ENCODE measurements at places on chromosomes 2 and 18.

DNA sequence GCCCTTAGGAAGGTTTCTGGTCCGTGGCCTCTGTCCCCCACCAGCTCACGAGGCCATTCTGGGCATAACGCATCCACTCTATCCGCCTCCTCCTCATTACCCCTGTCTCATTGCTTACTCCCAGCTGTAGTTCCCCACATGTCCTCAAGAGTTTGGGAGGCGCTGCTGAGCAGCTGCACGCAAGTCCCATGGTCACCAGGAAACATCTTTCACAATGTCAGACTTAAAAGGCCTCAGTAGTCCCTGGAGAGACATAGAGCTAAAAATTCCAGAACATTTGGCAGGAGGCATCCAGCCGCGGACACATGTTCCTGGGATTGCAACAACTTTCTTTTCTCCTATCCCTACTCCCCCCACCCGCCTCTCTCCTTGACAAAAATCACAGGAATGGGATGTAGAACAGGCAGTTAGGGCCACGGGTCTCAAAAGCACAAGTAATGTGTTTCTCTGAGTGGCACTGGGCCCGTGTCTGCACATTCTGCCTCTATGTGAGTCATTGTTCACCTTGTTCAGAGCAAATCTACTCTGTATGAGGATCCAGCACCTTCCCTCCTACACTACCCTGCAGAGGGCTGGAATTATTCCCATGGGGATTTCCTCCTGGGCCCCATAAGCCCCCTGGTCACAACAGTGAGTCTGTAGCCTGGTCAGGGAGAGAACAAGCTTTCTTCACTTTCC, 8.1 kb downstream of the LBH start:
- DNase-seq: peak; percentile 19

DNA sequence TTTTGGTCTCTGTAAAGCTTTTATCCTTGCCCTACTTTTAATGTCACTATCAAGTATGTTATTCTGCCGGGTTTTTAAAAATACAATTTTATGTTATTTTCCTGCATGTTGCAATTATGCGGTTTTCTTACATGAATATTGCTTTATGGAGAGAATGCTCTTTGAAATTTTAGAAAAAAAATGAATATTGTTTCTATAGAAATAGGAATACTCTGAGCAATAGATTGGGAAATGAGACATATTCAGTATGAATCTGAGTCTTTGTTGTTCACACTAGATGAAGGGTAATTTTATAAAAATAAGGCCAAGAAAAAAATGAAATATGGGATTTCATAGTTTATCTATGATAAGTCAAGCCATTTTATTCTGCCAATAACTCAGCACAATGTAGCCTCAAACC, 142.2 kb upstream of the DTNA start:
- DNase-seq: no peak

DNA sequence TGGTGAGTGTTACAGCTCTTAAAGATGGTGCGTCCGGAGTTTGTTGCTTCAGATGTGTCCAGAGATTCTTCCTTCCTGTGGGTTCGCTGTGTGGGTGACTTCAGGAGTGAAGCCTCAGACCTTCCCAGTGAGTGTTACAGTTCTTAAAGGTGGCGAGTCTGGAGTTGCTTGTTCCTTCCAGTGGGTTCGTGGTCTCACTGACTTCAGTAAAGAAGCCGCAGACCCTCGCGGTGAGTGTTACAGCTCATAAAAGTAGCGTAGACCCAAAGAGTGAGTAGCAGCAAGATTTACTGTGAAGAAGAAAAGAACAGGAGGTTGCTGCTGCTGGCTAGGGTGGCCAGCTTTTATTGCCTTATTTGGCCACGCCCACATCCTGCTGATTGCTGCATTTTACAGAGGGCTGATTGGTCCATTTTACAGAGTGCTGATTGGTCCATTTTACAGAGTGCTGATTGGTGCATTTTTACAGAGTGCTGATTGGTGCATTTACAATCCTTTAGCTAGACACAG, 34.0 kb upstream of the SPTBN1 start:
- no peak for DNase-seq

GRCh38 chr2:121297217-121297830, 12.3 kb upstream of the TFCP2L1 start:
- peak; percentile 78 for DNase-seq

DNA sequence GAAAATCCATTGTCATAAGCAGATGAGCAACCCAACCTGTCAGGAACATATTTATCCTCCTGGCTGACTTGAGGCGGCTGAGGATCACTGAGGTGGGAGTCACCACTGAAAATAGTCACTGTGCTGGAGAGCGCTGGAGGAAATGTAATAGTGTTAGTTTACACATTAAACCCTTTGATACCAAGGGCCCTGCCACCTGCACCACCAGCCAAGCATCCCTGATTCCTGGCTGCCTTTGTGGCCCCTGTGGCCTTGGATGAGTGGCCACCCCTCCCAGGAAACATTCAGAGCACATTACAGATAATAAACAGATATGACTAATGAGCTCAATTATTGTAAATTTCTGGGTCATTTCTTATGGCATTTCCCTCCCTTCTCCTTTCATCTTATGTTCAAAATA, 105.9 kb downstream of the LYPD1 start:
- DNase-seq: no peak

DNA sequence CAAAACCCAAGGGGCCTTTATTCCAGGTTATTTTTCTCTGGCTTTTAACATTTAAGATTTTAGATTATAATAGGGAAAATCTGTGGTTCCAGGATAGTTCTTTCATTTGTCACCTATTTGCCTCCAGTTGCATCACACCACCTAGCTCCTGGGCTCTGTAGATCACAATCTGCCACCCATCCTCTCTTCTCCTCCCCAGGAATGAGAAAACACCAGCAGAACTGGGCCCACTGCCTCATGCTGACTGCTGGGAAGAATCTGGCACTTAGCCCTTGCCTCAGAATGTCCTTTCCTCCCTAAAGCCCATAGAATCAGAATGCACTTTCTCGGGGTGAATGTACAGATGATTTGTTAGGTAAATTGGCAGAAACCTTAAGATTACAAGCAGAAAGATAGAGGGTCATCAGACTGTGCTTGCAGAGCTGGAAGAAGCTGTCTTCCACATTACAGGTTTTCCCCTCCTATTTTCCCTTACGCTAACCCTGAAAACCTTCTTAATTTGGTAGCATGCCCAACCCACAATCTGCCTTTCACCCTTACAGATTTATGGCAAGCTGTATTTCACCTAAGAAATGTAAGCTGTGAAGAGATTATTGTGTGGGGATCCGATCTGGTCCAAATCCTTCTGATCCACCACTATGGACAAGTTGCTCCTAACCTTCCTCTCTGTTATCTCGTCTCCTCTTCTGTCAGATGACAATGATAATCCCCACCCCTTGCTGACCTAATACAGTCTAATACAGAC, 72.6 kb downstream of the LRRC30 start:
- no peak for DNase-seq

DNA sequence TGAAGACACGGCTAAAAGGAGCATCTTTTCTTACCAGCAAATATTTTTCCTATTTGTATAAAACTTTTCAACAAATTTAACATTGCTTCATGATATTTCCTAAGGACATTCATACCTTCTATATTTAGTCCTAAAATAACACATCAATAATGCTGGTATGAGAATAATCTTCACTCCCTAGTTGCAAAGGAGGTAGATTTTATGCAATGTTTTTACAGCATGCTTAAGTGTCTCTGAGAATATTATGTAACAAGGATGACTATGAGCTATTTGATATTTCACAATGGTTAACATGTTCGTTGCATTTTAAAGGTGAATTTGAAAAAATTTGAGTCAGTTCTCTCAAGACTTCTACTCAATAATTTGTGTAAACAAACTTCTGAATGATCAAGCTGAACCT, 506.7 kb downstream of the NUP35 start:
- no peak for DNase-seq

GRCh38 chr2:123839326-123839725, 185.8 kb upstream of the CNTNAP5 start:
- DNase-seq: no peak

DNA sequence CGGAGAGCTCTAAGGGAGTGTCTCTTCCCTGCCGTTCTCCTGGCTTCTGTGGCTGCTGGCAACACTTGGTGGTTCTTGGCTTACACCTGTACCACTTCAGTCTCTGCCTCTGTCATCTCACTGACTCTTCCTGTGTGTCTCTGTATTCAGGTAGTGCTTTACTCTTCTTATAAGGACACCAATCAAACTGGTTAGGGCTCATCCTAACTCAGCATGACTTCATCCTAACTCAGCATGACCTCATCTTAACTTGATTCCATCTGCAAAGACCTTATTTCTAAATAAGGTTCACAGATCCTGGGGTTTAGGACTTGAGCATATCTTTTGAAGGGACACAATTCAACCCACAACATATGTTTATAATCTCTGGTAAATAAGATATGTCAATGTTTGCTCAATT, 51.6 kb upstream of the DSEL start:
- DNase-seq: no peak

- DNase-seq: no peak
Observed at GRCh38 chr2:11710210-11710609, 36.2 kb upstream of the LPIN1 start.

DNA sequence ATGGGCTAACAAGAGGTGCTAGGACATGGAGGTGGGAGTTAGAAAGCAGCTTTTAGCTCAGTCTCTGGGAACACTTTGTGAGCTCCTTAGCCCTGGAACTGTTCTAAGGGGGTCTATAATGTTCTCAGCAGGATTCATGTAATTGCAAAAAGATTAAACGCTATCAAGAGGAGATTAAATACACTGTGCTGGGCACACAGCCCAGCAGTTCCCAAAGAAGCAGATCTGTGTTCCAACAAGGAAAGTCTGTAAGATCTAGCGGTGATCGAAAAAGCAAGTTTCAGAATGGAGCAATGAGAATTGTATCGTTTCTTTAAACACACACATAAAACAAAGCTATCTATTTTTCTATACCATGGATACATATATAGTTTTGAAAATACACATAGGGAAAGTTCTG, 2.4 kb upstream of the ARID5A start:
- DNase-seq: no peak

DNA sequence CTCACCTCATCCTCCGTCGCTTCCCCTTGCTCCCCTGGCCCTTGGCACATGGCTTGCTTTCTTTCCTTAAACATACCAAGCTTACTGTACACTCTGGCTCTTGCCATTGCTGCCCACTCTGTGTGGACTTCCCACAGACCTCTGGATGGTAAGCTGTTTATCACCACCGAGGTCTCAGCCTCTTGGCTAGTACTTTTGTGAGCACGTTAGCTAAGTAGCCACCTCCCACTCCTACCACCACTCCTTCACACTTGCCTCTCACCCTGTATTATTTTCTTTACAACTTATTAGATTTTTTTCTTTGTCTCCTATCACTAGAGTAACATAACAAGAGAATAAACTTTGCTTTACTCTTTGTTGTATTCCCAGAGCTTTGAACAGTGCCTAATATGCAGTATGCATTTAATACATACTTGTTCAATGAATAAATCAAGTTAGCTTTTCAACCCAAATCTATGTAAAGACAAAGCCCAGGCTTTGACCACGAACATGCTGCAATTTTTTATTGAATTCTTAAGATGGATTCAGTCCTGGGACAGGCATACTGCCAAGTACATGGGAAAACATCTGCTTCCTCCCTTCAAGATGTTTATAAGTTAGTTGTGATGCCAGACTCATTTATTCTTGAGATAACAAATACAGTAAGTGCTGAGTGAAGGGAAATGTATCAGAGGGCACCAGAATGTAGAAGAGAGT, 25.0 kb upstream of the MSGN1 start:
- no peak for DNase-seq

GRCh38 chr2:216554755-216555154, 56.1 kb downstream of the RPL37A start:
- DNase-seq: peak; percentile 43

GRCh38 chr2:16218625-16219024, 278.3 kb downstream of the MYCN start:
- DNase-seq: peak; percentile 54

GRCh38 chr2:23411752-23412431, 26.9 kb downstream of the KLHL29 start:
- no peak for DNase-seq

DNA sequence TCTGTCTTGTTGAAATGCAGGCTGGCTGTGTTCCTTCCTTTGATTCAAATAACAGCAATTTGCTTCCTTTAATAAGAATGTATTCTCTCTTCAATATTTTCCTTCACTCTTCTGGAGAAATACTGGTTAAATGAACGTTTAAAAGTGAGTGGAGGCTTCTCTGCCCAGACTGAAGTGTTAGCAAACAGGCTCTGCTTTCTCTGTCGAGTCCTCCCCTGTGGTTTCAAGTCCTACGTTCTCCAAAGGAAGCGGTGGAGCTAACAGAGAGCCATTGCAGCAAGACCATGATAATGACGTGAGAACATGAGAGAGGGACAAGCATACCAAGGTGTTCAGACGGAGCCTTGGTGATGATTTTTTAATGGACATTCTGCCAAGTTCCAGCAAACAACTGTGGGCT, 26.2 kb upstream of the PID1 start:
- DNase-seq: no peak

GRCh38 chr18:27010784-27011183, 145.3 kb upstream of the AQP4 start:
- no peak for DNase-seq

- no peak for DNase-seq
Observed at GRCh38 chr2:72883356-72883962, 3.7 kb upstream of the SPR start.

DNA sequence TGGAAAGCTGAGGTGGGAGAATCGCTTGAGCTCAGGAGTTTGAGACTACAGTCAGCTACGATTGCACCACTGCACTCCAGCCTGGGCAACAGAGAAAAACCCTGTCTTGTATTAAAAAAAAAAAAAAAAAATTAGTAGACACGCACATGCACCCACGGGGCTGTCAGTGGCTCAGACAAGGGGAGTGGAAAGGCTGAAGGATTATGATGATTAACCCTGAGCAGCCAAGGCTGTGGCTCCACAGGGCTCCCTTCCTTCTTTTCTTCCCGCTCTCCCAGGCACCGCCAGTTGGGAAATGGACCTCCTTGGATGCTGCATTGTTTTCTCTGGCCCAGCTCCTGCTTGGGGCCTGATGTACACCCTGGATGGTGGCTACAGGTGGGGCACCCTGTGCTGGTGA, 49.0 kb upstream of the RAB6C start:
- DNase-seq: no peak

- DNase-seq: no peak
Observed at GRCh38 chr2:130963849-130964793, 127.4 kb downstream of the ARHGEF4 start.

- no peak for DNase-seq
Observed at GRCh38 chr2:229815858-229816257, 101.5 kb upstream of the DNER start.

DNA sequence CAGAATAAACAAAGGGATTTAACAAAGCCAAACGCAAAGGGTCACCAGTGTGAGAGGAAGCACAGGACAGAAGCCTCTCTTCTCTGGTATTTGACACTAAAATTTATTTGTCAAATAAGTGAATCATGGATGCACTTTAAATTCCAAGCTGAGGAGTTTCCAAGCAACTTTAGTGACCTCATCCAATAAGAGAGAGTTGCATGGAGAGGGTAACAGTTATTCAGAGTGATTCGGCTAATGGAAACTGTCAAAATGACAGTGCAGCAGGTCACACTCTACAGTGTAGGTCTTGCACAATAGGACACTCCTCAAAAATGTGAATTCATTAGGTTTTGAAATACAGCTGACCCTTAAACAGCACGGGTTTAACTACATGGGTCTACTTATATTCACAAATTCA, 103.9 kb upstream of the ACVR1C start:
- no peak for DNase-seq

- no peak for DNase-seq
Observed at GRCh38 chr2:241762933-241763369, 13.7 kb upstream of the GAL3ST2 start.
